Stimulated activated CD4-positive, alpha-beta T cell treated with anti-CD3 and anti-CD28 coated beads, Interleukin-1b, Interleukin-23, amount 100 ng/mL, for 1 hour (primary cell): ENCODE measurements at places on chromosomes 6 and 20.

- no peak for DNase-seq
Observed at GRCh38 chr6:70638468-70638867, 29.2 kb upstream of the SMAP1 start.

GRCh38 chr6:162307865-162308264 lies 419.7 kb downstream of the PRKN start:
- no peak for DNase-seq

DNA sequence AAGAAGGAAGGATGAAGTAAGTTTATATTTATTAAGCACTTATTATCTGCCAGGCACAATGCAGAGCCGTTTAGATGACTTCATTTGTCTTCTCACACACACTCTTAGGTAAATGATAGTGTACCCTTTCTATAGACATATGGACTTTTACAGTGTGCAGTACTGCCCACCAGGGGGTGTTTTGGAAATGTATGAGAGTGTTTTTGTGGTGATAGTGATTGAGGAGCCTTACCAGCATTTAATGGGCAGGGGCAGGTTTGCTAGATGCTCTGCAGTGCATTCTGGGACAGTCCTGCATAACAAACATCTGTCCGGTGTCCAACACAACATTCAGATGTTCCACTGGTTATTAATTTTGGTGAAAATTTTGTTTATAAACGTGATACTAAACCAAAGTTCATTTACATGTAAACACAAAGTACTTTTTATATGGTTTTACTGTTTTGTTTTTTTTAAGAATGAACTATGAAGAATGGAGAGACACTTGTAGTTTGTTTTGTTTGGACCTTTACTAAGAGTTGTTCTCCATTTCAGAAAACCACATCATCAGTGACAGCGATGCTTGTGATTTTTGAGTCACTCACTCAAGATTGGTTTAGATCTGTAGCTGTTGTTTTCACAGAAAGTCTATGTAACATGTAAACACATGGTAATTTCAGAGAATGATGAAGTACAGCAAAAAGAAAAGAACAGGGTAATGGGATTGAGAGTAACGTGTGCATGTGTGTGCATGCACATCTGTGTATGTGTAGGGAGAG lies 19.9 kb downstream of the KCNS1 start:
- no peak for DNase-seq

DNA sequence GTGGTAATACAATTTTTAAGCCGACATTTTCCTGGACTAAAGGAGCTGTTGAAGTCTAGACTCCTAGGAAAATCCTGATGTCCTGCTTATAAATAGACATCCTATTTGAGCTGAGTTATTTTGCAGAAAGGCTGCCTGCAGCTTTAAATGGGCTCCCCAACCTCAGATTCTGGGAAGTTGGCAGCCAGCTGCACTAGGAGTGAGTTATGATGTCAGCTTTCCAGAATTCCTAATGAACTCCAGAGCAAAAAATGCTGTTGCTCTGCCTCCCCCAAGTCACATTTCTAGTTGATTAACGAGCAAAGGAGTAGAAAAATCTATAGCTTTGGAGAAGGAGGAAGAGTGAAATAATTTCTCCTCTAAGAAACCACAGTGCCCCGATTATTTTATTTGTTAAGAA lies 346.3 kb upstream of the SULF2 start:
- DNase-seq: no peak

DNA sequence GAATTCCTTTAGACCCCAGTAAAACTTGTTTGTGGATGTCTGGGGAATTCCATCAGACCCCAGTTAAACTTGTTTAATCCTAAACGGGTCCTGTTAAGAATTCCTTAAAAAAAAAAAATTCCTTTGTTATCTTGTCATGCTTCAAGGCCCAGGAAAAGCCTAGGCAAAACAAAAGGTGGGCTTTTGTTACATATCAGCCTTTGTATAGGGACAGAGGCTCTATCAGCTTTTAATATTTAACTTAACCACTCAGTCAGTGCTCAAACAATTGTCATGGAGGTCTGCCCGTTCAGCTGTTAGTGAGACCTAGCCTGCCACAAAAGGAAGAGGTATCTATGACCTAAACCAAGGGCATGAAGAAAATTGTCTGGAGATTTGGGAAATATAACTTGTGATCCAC lies 53.1 kb downstream of the SLC22A1 start:
- no peak for DNase-seq

DNA sequence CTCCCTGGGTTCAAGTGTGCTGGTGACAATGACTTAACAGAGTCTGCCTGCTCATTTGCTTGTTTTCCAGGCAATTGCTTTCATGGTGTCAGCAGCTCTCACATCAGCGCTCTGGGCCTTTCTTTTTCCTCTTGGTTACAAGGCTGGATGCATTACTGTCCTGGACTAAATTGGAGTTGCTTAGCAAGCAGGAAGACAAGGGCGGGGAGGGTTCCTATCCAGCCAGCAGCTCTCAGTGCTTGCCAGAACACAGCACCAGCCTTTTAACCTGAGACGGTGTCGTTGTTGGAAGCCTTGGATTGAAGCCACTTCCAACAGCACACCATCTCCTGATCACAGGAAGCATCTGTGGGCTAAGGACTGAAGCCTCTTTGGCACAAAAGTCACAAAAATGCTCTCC lies 606.9 kb downstream of the CDH26 start:
- no peak for DNase-seq

GRCh38 chr6:113995634-113996033 lies 24.7 kb upstream of the HDAC2 start:
- no peak for DNase-seq

DNA sequence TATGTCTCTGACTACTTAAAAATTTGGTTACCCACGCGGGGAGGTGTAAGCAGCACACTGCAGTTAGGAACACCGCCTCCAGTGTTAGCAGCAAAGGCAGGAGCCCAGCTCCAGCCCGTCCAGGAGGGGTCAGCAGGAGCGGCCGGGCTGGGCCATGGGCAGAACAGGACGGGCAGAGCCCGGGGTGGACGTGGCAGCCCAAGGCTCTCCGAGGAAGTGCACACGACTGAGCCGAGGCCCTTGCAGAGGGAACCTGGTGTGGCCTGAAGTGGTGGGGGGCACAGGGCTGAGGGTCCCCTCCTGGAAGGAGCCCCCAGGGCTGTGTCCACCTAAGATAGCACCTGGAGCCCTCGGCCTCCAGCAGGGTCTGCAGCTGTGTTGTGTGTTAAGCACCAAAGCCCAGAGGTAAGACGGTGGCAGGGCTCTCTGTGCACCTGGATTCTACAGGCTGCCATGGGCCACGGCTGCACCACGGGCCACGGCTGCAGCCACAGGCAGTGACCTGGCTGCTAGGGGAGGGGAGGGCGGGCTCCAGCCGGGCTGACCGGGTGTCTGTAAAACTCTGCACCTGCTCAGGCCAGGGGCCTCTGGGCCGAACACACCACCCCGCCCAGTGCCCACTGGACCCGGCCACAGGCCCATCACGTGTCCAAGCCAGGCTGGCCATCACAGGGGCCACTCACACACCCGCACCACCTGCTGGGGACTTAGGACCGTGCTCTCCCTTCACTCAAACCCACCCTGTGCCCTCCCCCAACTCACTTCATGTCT lies 6.6 kb downstream of the SLC2A4RG start:
- no peak for DNase-seq
